MV-4-11 (cell line): ENCODE measurements at places on chromosomes 2 and 18.

DNA sequence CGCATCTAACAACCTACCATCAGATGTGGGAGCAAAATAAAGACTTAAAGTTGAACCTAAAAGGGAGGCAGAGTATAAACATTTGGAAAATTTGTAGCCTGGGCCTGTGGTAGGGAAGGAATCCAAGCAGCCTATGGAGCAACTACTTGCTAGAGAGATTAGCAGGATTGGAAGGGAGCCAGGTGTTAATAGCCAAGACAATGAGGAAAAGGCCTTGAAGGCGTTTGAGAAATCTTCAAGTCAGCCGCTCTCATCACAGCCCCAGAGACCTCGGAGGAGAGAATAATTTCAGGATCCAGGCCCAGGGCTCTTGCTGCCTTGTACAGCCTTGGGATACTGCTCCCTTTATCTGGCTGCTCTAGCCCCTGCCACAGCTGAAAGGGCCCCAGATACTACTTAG lies 219.7 kb downstream of the THSD7B start:
- DNase-seq: no peak

DNA sequence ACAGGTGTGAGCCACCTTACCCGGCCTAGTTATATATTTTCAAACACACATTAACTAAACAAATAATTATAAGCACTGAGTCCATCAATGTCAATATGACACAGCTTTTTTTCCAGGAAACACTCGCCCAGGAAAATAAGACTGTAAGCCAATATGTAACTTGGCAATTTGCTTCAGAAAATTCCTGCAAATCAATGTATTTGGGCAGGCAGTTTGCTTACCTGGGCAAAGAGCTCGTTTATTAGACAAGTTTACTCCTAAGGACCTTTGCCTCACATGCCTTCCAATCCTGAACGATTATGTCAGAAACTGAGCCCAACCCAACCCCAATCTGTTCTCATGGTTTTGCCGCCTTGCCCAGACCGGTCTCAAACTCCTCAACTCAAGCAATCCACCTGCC lies 34.7 kb upstream of the NDUFV2 start:
- DNase-seq: no peak

DNA sequence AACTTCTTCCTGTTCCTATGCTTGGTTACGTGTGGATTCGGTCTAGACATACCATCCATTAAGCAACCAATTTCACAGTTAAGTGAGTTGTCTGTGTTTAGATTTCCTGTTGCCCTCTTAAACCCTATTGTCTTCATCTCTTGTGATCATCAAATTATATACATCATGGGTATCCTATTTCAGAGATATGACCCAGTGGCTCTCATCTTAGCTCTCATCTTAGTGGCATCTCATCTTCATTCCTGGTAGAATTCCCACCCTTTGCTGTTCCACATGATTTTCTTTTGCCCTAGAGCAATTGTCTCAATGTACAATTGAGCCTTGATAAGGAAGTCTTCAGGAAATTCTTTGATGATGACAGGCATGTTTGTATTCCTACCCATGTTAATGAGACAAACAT lies 29.4 kb upstream of the FN1 start:
- DNase-seq: no peak

DNA sequence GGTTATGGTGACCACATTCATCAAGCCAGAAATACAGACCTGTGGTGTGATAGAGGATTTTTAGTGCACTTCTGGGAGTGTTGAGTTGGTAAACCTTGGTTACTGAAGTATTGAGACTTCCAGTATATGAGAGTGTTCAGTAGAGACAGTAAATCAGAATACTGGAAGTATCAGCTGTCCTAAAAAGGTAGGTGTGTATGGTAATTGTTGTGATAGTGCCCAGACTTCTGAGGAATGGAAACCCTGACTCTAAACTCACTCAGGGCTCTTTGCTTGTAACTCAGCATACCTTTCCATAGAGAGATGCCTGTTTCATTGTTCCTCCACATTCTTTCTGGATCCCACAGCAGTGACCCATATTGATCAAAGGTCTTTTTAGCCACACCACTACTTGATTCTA lies 217.1 kb downstream of the SETBP1 start:
- no peak for DNase-seq

DNA sequence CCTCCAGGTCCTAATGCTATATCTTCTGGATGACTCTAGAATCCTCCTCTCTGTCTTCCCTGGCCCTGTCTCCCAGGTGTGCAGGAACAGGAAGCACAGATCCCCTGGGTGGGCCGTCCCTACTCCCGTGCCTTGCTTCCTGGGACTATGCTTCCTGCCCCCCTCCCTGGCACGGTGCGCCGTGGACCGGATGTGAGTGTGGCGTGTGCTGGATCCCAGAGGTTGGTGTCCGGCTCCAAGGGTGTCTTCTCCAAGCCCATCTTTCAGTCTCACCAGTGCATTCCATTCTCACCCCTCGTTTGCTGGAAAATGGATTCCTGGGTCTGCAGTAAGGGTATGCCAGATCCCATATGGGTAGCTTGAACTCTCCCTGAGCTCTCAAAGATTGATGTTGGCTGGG lies 144.4 kb upstream of the TWIST2 start:
- DNase-seq: no peak

- no peak for DNase-seq
Measured at GRCh38 chr18:25141886-25142285, 210.1 kb downstream of the ZNF521 start.

DNA sequence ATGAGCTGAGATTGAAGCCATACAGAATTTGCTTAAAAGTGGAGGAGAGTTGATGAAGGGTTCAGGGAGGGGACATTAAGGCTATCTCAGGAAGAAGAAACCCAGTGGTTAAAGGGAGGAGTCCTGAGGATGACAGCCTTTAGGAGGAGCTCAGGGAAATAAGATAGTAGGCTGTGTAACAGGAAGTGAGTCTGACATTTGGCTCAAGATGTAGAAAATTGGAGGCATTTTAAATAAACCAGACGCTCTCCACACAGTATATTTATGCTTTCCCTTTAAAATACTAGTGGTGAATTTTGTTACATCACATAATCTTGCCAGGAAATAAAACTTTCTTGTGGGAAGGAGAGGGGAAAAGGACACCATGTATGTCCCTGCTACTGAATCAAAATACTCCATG lies 11.6 kb downstream of the KCNH7 start:
- DNase-seq: no peak

- peak; percentile 92 for DNase-seq
Measured at GRCh38 chr2:74573747-74574562, 19.4 kb downstream of the DOK1 start.

DNA sequence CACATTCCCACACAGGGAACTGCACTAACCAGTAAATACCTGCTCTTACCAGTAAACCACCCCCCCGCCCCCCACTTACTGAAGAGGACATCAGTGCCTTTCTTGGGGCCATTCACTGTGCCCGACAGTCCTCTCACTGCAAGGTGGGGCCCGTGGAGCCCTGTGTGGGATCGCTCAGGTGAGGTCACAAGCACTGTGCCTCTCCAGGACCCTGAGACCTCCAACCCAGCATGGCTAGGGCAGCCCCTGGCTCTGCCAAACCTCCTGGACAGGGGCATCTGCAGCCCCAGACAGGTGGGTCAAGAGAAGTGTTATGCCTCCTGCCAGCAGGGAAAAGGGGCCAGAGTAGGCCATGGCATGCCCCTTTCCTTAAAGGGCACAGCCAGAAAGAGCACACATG lies 6.7 kb upstream of the NEURL3 start:
- DNase-seq: no peak
